ENCODE measurements at places on chromosomes 12 and 14.

DNA sequence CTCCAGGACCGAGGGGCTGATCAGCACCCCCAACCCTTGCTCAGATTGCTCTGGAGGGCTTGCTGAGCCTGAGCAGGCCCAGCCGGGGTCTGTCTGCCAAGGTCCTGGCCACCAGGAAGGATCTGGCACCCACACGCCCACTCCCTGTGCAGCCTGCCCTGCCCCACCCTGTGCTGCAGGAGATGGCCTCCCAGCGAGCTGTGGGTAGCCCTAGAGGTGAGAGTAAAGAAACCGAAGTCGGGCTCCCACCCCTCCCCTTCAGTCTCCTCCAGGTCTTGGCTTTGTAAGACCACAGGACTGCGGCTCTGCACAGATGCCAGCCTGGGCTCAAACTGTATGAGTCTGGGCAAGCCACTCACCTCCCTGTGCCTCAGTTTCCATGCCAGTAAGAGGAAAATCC is 307.8 kb downstream of the BCL11B start:
- no peak for DNase-seq

DNA sequence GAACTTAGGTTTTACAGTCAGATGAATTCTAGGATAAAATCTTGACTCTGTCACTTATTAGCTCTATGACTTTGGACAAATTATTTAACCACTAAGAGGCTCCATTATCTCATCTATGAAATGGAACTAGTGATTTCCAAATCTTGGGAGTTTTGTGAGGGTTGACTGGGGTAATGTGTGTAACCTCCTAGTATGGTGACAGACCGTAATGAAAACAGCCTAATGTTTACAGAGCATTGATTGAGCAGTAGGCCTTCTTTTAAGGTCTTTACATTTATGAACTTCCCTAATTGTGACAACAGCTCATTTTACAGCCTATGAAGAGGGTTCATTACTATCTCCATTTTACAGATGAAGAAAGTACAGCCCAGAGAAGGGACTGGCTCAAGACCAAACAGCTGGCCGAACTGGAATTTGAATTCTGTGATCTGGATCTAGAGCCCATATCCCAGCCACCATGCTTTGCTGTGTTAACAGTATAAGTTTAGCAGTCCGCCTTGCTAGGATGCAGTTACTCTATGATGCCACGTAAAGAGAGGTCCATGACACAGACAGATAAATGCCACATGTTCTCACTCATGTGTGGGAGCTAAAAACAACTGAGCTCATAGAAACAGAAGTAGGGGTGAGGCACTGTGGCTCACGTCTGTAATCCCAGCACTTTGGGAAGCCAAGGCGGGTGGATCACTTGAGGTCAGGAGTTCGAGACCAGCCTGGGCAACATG is 9.1 kb upstream of the FBXL14 start:
- DNase-seq, result no peak

- no peak for DNase-seq
Observed at GRCh38 chr14:100333827-100334226, 10.7 kb downstream of the SLC25A47 start.

DNA sequence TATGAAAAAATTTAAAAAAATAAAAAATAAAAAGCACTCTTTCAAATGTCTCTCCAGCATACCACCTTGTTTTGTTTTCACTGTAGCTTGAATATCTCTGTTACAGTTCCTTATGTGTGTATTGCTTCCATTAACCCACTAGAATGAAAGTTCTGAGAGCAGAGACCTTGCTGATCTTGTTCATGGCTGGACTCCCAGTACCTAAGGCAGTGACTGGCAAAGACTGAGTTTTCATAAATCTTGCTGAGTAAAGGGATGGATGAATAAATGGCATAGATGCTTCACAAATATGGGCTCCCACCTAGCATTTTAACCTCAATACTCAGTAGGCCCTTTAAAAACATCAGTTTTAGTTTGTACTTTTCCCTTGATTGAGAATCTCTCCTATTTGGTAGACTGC is 915.9 kb downstream of the DIO2 start:
- DNase-seq, result no peak

GRCh38 chr12:95480230-95480629 is 6.3 kb downstream of the METAP2 start:
- DNase-seq, result peak; percentile 46

DNA sequence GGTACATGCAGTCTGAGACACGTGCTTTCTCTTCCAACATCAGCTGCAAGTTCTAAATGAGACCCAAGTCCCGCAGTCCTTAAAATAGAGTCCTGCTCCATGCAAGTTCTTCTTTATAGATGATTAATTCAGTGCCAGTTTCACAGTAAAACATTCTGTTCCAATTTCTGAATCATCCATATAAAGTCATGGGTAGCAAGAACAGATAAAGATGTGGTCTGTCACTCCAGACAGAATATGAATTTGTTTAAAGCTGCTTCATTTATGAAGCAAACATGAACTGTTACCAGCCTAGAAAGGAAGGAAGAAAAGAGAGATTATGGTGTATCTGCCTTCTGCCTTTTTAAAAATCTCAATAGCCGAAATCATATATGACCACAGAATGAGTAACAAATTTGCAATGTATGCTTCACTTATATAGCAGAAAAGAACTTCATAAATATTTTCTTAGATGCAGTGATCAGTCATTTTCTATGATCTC is 83.3 kb downstream of the KITLG start:
- DNase-seq, result no peak

GRCh38 chr12:29572464-29572863 is 75.0 kb upstream of the OVCH1 start:
- no peak for DNase-seq

DNA sequence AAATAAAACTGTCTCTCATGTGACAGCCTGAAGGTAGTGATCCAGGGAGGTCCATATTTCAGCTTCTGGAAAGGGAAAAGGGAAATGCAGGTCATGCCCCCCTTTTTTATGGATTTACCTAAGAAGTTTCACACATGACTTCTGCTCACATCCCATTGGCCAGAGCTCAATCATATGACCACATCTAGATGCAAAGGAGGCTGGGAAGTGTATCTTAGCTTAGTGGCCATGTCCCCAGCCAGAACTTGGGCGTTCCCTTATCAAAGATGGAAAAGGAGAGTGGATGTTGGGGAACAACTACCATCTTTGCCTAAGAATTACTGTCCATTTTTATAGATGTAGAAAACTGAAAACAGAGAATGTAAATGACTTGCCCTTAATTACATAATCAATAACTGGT is 26.5 kb upstream of the CRADD start:
- DNase-seq, result no peak

DNA sequence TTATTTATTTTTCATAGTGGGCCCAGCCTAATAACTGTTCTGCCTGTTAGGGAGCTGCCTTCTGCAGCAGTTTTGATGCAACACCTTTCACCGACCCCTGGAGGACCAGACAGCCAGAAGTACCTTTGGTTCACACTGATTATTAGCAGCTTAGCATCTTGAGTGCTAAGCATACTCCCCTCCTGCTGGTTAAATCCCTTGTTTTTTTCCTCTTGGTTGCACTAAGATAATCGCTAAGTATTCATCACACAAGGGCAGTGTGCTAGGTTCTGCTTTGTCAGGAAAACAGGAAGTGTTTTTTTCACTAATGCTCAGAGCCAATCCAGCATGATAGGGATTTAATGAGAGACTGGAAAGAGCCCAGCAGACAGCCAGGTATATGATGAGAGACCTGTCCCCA is 437.0 kb downstream of the FUT8 start:
- DNase-seq, result no peak

DNA sequence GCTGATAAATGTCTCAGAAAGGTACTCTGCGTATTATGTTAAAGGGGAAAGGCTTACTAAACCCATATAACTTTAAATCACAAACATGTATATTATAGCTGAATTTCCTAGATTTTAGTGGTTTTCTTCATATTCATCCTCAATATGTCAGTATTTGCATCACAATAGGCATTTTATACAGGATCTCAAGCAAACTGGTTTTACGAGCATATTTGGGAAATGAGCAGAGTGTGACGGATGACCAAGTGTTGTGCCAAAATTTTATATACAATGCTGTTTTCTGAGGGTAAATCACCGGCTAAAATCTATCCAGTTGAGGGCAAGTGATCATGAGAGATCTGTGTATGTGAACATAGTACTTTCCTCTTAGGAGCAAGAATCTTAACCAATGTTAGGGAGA is 8.4 kb downstream of the CPM start:
- no peak for DNase-seq

- DNase-seq, result no peak
Observed at GRCh38 chr12:108637222-108637971, 3.7 kb upstream of the SELPLG start.

DNA sequence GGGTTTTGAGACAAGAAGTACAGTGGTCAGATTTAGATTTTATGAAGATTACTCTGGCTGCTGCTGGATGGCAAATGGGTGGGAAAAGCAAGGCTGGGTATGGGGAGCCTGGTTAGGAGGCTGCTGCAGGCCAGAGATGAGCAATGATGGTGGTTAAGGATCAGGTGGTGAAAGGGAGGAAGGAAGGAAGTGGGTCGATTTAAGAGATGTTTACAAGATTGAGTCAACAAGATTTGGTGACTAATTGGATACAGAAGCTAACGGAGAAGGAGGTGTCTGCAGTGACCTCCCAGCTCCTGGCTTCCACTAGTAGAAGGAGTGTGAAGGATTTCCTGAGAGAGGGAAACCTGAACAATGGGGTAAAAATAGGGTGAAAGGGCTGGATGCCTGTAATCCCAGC is 18.7 kb downstream of the NOS1 start:
- DNase-seq, result peak; percentile 7

- DNase-seq, result no peak
Observed at GRCh38 chr12:128693115-128693514, 130.6 kb downstream of the SLC15A4 start.

DNA sequence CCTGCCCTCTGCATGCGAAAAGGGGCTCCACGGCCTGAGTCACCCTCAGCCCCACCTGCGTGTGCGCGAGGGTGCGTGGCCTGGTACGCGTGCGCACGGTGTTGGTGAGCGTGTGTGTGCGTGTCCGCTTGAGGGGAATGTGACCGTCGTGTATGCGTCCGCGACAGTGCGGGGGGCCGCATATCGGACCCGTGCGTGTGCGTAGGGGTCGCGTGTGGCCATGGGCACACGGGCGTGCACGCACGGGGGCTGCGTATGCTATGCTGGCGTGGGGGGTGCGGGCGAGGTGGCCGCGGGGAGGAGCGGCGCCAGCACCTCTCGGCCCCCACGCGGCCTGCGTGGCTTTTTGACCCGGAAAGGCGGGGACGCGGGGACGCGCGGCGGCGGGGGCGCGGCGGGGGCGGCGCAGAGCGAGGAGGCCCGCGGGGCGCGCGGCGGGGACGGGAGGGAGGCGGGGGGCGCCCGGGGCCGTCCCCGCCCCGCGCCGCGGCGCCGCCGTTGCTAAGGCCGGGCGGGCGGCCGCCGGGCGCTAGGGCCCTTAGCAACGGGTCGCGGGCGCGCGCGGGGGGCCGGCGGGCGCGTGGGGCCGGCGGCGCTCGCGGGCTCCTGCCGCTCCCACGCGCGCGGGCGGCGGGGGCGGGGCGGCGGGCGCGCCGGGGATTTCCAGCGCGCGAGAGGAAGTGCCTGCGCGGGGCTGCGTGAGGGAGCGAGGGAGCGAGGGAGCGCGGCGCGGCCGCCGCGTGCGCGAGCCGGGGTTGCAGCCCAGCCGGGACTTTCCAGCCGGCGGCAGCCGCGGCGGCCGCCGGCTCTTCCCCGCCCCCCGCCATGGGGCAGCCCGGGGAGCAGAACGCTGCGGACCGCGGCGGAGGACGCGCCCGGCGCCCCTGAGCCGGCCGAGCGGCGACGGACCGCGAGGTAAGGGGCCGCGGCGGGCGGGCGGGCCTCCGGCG is at the start of gene TRAF3:
Gene TRAF3 (plus strand): TSS at position 689 of the 950 bp plus-strand sequence. CDS start 92,753 bp downstream, outside the sequence.
- DNase-seq, result peak; percentile 69

GRCh38 chr12:6584293-6584692 is 16.2 kb upstream of the NOP2 start:
- no peak for DNase-seq

- DNase-seq, result no peak
Observed at GRCh38 chr12:132142679-132143335, 1.3 kb downstream of the DDX51 start.

GRCh38 chr12:119594772-119595445 is 1.3 kb downstream of the TMEM233 start:
- no peak for DNase-seq

DNA sequence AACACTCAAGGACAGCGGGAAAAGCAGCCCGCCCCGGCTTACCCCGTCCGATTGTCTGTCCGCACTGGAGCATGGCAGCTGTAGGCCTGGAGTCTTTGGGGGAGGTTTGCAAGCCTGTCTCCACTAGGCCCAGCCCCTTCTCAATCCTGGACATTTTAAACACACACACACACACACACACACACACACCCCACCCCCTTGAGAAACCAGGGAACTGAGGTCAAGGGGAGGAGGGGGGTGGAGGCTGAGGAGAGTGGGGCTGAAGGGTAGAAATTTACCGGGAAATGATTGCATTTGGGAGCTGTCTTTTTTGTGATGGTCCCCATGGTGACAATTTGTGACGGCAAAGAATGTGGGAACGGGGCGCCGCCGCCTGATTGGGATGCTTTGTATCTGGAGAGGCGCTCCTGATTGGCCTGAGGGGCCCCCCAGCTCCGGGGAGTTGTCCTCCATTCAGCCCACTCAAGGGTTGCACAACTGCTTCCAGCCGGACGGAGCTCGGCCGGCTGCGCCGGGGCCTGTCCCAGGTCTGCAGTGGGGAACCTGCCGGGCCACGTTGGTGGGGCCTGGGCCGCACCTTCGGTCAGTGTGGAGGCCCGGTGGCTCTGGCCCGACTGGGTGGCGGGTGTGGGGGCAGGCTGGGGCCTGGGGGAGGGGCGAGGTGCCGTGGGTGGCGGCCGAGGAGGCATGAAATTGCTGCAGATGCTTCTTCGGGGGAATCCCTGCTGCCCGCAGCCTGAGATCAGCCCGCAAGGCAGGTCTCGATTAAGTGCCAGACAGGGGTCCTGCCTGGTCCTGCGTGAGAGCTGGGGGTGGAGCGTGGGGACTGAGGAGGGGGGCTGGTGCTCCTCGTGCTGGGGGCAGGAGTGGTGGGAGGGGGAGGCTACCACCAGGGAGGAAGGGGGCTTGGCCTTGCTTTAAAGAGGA is at the start of gene FAM181A:
Gene FAM181A (plus strand): TSS at position 472 of the 927 bp plus-strand sequence. CDS start 942 bp downstream, outside the sequence.
- no peak for DNase-seq

DNA sequence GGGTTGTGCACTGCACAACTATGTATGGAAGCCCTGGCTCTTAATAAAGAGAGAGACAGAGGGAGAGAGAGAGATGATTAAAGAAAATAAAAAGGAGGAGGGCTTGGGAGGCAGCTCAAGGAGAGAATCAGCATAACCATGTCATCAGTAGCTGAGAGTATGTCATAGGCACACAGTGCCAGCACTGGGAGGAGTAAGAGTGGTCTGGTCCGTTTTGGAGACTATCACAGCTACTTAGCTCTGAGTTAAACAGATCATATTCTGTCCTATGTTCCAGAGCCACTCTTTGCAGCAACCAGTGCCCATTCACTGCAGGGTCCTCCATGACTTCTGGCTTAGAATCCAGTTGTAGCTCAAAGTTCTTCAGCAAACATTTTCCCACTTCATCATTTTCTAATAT is 59.0 kb downstream of the GTF2A1 start:
- no peak for DNase-seq

- no peak for DNase-seq
Observed at GRCh38 chr14:53963320-53964227, 6.9 kb upstream of the BMP4 start.

GRCh38 chr14:50676814-50677516 is 8.9 kb upstream of the SAV1 start:
- no peak for DNase-seq

Data from AG10803 (cell line).